Fibroblast of skin of scalp (primary cell): ENCODE measurements at places on chromosomes 4 and X.

DNA sequence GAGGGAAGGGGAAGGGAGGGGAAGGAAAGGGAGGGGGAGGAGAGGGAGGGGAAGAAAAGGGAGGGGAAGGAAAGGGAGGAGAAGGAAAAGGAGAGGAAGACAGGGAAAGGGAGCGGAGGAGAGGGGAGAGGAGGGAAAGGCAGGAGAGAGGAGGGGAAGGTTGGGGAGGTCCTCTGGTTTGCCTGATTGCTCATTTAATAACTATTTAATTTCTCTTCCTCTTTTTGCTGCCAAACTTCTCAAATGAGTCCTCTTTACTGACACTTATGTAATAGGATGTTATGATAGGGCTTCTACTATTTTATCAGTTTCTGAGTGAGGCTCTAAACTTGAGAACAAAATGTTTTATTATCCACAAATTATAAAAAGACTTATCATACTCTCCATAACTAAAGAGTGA, 35.4 kb upstream of the PPA2 start:
- DNase-seq = no peak

DNA sequence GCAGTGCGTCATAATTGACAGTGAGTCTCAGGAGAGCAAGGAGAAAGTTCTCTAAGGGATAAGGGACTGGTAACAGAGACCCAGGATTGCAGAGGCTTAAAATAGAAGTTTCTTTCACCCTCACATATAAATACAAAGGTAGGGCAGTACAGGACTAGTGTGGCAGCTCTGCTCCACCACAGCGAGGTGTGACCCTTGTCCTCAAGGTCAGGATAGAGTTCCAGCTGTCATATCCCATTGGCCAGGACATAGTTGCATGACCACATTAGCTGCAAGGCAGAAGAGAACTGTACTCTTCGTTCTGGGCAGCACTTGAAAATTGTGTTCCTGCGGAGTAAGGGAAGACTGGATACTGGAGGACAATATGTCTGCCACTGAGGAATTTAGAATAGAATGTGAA, 94.5 kb downstream of the RS1 start:
- no peak for DNase-seq

GRCh38 chr4:675036-675882, 917 bp downstream of the MYL5 start:
- no peak for DNase-seq

DNA sequence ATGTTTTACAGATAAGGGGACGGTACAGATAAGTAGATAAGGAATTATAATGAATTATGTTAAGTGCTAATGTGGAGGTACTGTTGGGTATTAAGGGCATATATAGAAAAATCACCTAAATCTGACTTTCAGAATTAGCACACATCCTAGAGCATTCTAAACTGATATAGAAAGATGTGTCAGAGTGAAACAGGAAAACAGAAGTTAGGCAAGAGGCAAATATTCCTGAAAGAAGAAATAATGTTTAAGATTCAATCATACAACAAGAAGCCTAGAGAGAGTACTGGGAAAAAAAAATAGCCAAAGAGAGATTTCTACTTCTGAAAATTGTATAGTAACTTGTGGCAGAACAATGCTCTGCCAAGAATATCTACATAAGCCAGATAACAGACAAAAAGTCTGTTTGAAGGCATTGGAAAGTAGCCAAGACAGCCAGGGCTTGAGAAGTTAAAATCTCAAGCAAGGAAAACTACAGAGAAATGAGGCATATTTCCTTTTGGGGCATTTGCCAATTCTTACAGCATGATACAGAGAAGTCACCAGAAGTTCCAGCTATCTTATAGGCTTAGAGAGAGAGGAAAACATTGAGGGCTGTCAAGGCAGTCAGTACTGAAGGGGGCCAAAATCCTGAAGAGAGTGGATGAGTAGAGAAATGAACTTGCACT, 646.0 kb downstream of the RPA4 start:
- peak; percentile 44 for DNase-seq

- DNase-seq = peak; percentile 40
Observed at GRCh38 chr4:100062921-100063320, 112.8 kb upstream of the H2AZ1 start.

GRCh38 chr4:66872661-66873060, 672.6 kb downstream of the CENPC start:
- DNase-seq = no peak

DNA sequence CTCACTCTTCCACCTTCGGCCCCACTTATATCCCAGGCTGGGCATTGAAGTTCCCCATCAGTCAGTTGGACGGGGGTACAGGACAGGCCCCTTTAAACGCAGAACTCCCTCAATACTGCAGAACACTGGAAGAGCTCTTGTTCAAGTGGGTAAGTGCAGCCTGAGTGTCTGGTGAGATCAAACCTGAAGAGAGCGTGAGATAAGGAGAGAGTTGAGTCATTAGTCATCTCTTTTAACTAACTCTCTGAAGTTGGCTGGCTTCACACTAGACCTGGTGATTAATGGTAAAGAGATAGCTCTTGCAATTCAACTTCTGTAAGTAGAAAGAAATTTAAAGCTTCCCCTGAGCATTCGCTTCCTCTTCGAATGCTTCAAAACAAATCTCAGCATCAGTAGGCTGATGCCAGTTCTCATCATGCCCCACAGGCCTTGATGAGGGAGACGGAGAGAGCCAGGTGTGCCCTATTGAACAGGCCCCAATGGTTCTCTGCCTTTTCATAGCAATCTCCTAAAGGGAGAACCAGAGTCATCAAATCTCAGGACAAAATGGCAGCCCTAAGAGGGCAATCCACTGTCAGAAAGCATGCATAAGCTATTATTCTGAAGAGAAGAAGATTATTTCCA, 41.0 kb upstream of the JADE1 start:
- DNase-seq = no peak

- peak; percentile 3 for DNase-seq
Observed at GRCh38 chrX:79412972-79413371, 45.8 kb upstream of the ITM2A start.

DNA sequence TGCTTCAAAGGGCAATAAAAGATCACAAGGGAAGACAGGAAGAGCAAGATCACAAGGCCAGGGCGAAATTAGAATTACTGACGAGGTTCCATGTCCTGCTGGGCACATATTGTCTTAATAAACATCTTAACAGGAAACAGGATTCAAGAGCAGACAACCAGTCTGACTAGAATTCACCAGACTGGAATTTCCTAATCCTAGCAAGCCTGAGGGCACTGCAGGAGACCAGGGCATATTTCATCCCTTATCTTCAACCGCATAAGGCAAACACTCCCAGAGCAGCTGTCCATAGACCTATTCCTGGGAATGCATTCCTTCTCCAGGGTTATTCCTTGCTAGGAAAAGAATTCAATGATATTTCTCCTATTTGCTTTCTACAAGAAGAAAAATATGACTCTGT, 12.4 kb upstream of the TDO2 start:
- peak; percentile 64 for DNase-seq

DNA sequence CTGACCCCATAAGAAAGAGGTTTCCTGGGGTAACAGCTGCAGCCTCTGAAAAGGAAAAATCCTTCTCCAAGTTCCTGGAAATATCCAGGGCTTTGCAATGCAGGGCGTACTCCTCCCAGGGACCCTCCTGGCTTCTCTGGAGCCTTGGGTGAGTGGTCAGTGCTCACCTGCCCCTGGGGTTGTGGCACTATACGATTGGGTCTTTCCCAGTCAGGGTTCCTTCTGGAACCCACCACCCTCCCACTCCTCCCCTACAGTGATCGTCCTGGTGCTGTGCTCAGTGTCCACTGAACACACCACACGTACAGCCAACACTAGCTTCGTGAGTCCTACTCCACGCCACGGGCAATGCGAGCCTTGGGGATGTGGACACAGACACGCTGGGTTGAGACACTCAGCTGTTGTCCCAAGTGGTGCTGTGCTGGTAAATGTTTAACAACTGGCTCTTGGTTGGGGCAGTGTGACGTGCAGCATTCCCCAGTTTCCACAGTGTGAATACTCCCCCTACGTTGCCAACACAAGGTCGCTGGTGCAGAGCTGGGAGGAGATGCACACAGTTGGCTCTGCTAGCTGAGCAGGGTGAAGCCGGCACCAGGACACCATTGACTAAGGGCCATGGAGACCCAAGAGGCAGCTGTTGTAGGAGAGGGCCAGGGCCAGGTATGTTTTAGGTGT, 65.4 kb downstream of the HTRA3 start:
- DNase-seq = no peak

- DNase-seq = no peak
Observed at GRCh38 chrX:129462707-129463106, 60.6 kb downstream of the SMARCA1 start.

- DNase-seq = no peak
Observed at GRCh38 chrX:132940727-132941327, 17.6 kb downstream of the HS6ST2 start.

DNA sequence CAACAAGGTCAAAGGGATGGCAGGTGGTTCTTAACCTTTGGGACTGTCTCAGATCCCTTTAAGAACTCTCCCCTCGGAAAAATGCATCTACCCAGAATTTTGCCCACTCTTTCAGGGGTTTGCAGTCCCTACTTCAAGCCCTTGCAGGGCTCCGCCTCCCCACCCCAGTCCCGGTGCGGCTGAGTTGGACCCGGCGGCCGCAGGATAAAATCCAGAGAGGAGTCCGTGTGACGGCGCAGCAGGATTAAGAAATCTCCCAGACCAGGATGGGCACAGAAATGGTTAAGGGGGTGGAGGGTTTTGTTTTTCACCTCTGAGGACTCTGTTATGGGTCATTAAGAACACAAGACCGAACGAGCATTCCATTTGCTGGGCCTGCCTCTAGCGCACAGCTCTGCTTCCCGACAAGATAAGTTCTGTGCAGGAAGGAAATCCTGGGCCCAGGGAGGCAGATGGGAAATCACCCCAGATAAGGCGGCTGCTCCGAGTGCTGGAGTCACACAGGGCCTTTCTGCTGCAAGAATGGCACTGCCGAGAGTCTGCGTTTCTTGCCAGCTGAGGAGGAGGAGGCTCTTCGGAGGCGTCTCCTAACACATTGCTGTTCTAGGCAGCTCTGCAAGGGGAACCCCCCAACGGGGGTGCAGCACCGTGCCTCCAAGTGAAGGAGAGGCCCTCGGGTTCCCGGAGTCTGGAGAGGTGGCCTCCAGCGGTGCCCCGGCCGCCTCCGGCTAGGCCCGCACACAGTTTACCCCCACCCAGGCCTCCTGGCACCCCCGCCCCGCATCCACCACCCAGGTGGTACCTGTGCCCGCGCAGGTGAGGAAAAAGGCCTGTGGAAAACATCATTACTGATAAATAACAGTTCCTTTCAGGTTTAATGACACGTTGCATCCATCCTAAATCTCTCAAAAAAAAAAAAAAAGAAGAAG, 277.6 kb downstream of the BCOR start:
- DNase-seq = no peak

DNA sequence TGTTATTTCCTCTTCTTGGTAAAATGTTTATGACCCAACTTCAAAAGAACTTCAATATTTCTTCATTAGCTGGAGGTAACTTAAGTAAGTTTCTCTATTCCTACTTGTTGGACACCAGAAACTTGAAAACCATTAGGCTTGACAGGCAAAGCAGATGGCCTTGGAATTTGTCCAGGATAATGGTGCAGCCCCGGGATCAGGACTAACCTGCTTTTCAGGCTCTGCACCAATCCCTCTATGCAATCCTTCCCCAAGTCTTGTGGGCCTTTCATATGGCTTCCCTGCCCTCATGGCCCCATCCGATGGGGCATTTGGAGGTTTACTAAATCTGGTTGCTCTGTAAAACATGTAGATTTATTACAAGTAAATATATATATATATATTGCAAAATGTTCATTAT, 68.5 kb downstream of the SPINK2 start:
- DNase-seq = no peak

DNA sequence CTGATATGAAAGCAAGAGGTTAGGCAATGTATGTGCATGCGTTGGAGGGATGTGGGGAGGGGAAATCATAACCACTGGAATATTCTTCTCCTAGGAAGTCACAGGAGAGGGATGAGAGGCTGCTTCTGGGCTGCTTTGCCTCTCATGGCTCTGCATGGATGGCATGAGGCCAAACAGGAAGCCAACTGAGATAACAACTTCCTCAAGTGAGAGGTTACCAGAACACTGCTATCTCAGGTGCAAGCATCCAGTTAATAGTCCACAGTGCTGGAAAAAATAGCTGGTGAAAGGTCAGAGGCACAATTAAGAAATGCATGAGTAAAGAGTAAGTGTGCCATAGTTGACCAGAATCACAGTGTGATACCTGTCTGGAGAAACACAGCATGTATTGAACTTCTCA, 113.3 kb downstream of the ELOVL6 start:
- no peak for DNase-seq

GRCh38 chrX:28752330-28752729, 165.1 kb downstream of the IL1RAPL1 start:
- DNase-seq = no peak

DNA sequence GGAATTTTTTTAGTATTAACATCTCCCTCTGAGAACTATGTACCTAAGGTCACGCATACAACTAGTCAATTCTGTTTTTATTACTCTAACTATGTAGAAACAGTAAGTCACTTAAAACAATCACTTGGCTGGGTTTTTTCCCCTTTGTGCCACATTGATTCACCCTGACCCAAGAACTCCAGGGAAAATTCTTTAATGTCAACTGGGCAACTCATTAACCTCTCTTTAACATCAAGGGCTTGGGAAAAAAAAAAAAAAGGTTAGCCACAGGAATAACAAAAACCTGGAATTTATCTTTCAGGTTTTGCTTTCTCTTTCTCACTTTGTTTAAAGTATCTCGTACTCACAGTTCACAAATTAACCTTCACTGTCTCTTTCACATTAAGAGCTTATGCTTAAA, 8.1 kb downstream of the RPL9 start:
- DNase-seq = no peak

- no peak for DNase-seq
Observed at GRCh38 chr4:38920677-38921076, 53.1 kb downstream of the FAM114A1 start.

DNA sequence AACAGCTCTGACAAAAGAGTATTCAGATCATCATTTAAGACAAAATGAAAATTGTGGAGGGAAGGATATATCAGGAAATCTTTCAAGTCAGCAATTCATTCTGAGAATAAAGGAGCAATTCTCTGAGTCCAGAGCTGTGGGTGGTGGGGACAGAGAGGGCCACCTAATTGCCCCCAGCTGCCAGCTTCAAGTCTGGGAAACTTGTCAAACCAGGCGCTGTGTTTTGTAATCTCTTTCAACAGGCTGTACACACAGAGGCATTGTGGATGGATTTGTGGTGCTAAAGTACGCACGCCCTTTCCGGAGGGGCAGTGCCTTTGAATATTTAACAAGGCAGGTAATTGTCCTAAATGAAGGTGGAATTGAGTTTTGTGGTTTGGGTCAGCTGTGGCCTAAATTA, 591.1 kb upstream of the BOD1L1 start:
- DNase-seq = no peak

DNA sequence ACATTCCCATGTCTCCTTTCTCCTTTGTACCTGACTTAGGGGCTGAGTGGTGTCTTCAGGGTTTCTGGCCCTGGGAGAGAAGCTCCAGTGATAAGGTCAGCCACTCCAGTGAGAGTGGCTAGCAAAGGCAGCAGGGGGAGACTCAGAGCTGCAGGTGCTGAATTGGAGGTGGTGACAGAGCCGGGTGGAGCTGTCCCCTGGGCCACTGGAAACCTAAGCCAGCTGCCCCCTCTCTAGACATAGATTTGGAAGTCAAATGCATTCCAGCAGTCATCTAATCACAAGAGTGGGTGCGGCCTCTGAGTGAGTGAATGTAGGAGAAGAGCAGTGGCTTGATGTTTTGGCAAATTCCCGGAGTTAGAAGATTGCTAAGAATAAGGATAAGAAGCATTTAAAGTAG, 28.5 kb downstream of the TRIM2 start:
- DNase-seq = no peak

GRCh38 chrX:25287521-25287920, 271.8 kb upstream of the ARX start:
- no peak for DNase-seq
